ENCODE measurements at places on chromosomes 11 and 22. TPM values are rescaled to one million over a fixed set of nuclear protein-coding genes. Genes with fewer than 3 reads are reported as not detected.
A peak's percentile ranks its signal among the peaks of the same experiment; 100 is the strongest.

GRCh38 chr11:67057205-67057672 lies 592 bp downstream of the RHOD start:
- no peak for DNase-seq

DNA sequence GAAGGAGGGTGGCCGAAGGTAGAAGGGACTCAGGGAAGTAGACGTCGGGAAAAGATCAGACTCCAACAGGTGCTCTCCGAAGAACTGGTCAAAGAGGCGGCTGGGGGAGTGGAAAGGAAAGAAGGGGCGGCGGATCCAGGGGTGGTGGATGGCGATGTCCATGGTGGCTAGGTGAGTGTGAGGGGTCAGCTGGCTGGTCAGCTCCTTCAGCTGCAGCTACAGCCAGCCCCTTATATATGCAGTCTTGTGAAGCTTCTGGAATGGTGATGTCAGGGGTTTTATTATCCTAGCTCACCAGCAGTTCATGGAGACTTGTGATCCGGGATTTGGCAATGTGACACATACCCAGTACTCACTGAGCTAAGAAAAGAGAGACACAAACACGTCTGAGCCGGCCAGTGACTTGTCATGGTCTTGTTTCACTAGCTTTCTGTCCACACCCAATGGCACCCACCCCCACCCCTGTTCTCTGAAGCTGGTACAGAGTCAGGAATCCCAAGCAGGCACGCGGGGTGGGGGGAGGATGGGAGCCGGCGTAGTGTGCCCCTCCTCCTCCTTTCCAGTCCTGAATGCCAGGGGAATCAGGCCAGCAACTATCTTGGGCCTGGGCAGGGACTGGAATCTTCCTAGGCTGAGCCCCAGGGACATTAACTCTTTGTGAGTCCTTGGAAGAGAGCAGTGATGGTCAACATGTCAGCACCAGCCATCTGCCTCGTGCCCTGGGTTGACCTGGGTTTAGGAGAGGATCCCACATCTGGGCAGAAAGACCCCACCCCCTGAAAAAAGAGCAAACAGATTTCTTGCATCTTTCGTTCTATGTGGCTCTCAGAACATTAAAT lies at the start of gene CRYAB:
TSS of gene CRYAB (minus strand) at position 208 of the 839 bp plus-strand sequence. CDS start at position 162, 46 bp downstream.
- DNase-seq: no peak

DNA sequence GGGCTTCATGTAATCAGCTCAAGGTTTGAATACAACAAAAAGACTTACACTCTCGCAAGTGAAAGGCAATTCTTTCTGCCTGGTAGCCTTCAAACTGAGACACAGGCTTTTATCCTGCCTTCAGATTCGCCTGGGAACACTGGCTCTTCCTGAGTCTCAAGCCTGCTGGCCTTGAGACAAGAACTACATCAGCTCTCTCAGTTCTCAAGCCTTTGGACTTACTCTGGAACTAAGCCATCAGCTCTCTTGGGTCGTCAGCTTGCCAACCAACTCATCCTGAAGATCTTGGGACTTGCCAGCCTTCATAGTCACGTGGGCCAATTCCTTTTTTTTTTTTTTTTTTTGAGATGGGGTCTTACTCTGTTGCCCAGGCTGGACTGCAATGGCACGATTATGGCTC lies 35.7 kb upstream of the LRRC10B start:
- no peak for DNase-seq

GRCh38 chr22:43098356-43098755 lies 9.2 kb upstream of the TTLL1 start:
- DNase-seq: no peak

GRCh38 chr22:10741210-10741609 lies 4786.8 kb upstream of the OR11H1 start:
- no peak for DNase-seq

- no peak for DNase-seq
Observed at GRCh38 chr22:30250039-30250565, 3.5 kb upstream of the LIF start.

GRCh38 chr11:9660886-9661285 lies 3.0 kb upstream of the SWAP70 start:
- DNase-seq: no peak

DNA sequence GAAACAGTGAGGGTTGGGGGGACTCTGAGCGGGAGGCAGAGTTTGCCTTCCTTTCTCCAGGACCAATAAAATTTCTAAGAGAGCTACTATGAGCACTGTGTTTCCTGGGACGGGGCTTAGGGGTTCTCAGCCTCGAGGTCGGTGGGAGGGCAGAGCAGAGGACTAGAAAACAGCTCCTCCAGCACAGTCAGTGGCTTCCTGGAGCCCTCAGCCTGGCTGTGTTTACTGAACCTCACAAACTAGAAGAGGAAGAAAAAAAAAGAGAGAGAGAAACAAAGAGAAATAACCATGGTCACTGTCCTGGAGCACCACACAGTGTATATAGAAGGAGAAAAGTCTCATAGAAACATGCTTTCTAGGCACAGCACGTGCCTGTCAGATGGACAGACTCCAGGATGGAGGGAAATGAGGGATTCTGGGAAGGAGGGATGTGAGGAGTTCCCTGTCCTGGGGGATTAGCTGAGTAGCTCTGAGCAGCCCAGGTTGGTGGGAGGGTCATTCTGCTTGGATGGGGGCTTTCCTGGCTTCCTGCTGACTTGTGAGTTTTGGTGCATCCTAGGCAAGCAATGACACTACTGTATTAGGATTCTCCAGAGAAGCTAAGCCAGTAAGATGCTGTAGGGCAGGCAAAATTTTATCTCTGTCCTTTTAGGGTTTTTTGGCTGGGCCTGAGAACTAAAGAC lies 3.1 kb downstream of the GSTP1 start:
- no peak for DNase-seq

DNA sequence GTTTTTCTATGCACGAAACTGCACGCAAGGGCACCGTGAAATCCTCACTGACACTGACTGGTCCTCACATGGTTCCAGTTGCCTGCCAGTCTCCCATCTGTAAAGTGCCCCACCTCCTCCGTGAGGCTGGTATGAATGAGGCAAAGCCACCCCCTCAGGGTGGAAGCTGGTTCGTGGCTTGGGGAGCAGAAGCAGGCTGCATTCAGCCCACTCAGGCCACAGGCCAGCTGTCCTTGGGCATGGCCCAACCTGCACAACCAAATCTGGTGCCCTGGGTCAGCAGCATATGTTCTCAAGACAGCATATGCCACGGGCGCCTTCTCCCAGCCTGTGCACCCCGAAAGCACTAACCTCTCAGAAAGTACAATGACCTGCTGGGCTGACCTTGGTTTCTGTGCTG lies 29.3 kb downstream of the SERPINH1 start:
- DNase-seq: no peak

- DNase-seq: no peak
Observed at GRCh38 chr11:28481616-28482480, 373.7 kb downstream of the METTL15 start.

DNA sequence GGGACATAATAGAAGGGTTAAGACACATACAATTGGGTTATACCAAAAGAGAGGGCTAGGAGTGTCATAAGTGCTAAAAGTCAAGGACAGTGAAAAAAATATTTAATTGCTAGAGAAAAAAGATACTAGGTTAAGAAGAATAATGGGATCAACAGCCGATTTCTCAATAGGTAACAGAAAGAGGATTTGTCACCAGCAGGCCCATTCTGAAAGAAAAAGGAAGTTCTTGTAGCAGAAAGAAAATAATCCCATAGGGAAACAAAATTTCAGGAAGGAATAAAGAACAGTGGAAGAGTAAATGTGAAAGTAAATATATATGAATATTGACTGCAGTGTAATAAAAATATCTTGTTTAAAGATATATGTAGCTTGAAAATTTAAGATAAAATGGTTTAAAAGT lies 43.3 kb upstream of the ADORA2A start:
- DNase-seq: no peak

DNA sequence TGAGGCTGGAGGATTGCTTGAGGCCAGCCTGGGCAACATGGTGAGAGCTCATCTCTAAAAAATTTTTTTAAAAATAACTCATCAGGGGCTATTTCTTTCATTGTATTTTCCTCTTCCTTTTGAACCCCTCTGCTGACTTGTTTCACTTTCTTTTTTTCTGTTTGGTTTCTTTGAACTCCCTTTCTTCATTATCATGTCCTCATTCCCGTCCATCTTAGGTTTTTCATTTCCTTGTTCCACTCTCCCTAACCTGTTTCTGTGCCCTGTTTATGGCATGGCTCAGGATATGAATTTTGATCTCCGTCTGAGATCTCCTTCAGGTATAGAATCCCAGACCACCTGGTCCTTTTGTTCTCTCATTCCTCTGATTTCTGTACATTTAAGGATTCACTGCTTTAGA lies 12.5 kb downstream of the MARK2 start:
- DNase-seq: no peak

- DNase-seq: peak; percentile 28
Observed at GRCh38 chr11:9473408-9473807, 12.6 kb downstream of the ZNF143 start.

DNA sequence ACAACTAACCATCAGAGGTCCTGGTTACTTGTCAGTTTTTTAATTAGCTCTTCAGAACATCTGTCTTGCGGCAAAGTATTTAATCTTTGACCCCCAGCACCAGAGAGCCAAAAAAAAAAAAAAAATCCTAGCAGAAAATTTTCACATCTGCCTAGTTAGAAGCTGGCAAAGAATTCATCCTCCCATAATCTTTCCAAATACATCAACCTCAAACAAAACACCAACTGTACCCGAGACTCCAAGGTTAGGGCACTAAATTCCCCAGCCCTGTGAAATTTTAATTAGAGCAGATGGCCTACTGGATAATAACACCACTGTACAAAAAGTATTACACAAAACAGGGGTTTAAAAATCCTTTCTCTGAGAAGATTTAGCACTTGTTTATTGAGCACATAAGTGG lies 55.7 kb downstream of the RAB38 start:
- DNase-seq: no peak

DNA sequence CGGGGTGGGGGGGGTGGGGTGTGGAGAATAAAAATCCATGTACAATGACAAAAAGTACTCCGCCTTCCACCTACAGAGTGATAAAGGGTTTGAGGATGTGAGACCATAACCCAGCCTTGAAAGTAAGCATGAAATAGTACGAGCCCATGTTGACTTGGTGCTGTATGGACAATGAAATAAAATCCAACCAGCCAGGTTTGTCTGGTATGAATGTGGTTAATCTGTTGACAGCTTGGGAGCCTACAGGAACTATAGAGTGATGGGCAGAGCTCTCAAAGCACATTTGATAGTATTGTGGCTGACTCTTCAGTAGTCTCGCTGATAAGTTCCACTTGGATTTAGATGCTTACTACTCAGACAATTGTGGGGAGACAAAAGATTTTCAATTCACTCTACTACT lies 48.8 kb upstream of the CD44 start:
- DNase-seq: no peak

GRCh38 chr22:33657670-33658069 lies 262.6 kb downstream of the LARGE1 start:
- no peak for DNase-seq

- DNase-seq: no peak
Observed at GRCh38 chr22:23251445-23252093, 71.3 kb downstream of the BCR start.

- no peak for DNase-seq
Observed at GRCh38 chr11:92960886-92961285, 8.6 kb upstream of the MTNR1B start.

- no peak for DNase-seq
Observed at GRCh38 chr11:109892321-109892794, 200.8 kb upstream of the ZC3H12C start.

DNA sequence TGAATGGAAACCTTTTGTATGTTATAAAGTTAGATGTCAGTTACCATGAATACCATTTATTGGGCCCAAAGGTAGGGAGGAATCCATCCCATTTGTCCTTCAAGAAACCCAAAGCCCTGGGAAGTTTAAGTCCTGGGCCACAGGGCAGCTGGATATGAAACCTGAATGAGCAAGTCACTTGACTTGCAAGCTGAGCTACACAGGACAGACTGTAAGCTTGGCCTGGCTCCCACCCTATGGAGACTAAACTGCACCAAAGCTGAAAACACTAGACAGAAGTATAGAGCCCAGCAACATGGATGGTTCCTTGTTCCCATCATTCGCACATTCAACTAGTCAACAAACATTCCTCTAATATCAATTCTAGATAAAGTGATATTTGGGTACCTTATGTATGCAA lies 71.3 kb downstream of the KCNC1 start:
- no peak for DNase-seq

Gene CLMP
- polyA plus RNA-seq: 25.2 TPM

Gene MTMR2
- 63.2 TPM for polyA plus RNA-seq

Gene CCDC116
- polyA plus RNA-seq: 0.53 TPM

Gene GLYAT
- 152 TPM for polyA plus RNA-seq

Gene GAL3ST3
- polyA plus RNA-seq: 7.4 TPM

Gene MS4A15
- not detected for polyA plus RNA-seq

Gene OR51B5
- polyA plus RNA-seq: 0.56 TPM

Gene OR5B21
- not detected for polyA plus RNA-seq

Gene STIM1
- polyA plus RNA-seq: 36.0 TPM

Gene ACTN3
- 0.40 TPM for polyA plus RNA-seq

Gene MMP1
- not detected for polyA plus RNA-seq

Gene MMP12
- 2.5 TPM for polyA plus RNA-seq
